ENCODE measurements at places on chromosomes 6 and 20. TPM values are rescaled to one million over a fixed set of nuclear protein-coding genes. Genes with fewer than 3 reads are reported as not detected.

- DNase-seq = no peak
These were observed 55.2 kb upstream of the CITED2 start for GRCh38 chr6:139429580-139430145.

DNA sequence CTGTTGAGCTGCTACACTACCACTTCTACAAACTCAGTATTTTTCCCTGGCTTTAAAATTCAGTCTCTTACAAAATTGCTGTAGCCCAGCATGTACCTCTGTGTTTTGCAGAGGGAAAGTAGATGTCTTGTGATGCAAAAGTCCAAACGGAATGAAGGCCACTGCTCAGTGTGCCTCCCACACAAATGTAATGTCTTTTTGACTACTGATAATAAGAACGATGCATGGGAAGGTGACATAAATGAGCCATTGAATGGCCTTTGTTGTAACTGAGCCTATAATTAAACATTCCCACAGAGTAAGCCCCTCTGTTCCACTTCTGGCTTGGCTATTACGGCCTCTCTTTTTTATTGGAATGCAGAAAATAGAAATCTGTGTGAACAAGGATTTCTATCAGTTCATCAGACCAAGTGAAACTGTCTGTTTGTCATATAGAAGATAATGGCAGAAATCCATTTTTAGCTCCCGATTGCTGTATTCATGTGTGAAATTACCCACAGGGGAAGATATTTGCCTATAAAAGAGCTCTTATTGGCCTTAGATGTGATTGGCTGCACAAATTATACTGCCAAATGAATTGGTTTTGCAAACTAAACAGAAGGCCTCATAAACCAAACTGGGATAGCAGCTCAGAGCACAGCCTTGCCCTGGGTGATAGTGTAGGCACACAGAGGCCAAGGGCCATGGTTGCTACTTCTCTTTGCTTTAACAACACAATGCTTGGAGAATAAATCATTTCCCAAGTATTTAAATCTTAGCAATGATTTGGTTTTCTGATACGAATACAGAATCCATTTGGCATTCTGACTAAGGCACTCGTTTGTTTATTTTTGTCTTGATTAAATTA lies 241.5 kb upstream of the PLN start:
- no peak for DNase-seq

DNA sequence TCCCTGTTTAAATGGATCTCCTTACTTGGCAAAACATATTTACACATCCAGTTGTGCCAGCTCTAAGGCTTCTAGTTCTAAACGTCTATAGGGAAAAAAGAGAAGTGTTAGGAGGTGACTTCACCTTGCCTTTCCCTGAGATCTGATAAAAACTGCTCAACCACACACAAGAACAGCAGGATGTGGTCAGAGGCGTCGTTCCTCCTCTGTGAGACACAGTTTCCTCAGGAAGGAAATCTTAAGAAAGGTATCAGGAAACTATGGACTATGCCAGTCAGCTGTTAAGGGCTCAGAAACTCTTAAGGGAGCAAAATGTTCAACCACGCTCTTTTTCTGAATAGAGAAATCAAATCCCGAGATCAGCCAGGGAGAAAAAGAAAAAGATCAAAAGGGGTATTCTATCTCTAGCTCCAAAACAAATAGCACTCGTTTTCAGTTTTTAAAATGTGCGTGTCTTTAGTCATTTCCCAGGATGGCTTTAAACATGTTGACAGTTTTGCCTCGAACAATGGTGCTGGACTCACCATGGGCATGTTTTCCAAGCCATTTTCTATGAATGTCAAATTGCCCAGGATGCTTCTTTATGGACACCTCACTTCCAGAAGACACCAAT lies 154.5 kb downstream of the HACE1 start:
- no peak for DNase-seq

GRCh38 chr20:24339210-24339641 lies 130.2 kb upstream of the SYNDIG1 start:
- DNase-seq = no peak

DNA sequence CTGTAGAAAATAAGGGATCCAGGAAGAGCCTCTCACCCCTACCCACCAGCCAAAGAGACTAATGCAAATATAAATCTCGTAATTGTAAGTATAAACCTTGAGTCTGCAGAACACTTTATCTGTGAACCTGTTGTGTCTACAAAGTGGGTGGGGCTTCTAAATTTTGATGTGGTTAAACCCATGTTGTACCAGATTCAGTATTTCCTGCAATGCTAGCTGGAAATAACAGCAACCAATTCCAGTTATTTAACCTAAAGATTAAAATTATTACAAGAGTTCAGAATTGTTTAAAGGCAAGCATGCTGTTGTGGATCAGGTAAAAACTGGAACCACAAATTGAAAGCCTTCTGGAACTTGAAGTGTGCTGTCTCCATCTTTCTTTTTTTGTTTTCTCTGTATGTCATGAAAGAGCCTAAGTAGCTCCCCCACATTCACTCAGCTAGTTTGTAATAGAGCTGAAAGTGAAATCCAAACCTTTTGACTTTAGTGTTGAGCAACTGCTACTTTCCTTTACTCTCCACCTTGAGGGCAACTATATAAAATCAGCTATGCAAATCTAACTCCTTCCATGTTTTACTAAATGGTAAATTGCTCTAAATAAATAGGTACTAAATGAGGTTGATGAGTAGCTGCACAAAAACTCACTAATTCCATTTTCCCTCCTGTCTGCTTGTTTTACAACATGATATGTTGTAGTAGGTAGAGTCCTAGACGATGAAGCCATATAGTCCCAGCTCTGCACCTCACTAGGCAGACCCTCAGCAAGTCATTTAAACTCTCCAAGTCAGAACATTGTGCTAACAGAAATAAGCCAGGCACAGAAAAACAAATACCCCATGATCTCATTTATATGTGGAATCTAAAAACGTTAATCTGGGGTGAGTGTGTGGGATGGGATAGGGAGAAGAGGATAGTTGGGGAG lies 17.9 kb upstream of the THEMIS start:
- DNase-seq = no peak

- peak; percentile 89 for DNase-seq
These were observed 13.9 kb upstream of the ATG5 start for GRCh38 chr6:106339334-106340029.

- peak; percentile 5 for DNase-seq
These were observed 4.4 kb upstream of the PRIM2 start for GRCh38 chr6:57313009-57313408.

DNA sequence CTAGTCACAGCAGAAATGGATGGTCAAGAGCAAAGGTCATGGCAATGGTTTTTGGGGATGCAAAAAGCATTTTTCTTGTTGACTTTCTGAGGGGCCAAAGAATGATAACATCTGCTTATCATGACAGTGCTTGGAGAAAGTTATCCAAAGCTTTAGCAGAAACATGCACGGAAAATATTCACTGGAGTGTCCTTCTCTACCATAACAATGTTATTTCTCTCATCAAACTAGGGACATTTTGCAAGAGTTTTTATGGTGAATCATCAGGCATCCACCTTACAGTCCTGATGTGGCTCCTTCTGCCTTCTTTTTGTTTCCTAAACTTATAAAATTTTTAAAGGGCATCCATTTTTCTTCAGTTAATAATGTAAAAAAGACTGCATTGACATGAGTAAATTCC lies 302.3 kb downstream of the HIVEP2 start:
- DNase-seq = no peak

- no peak for DNase-seq
These were observed 38.6 kb upstream of the HFE start for GRCh38 chr6:26048590-26048989.

DNA sequence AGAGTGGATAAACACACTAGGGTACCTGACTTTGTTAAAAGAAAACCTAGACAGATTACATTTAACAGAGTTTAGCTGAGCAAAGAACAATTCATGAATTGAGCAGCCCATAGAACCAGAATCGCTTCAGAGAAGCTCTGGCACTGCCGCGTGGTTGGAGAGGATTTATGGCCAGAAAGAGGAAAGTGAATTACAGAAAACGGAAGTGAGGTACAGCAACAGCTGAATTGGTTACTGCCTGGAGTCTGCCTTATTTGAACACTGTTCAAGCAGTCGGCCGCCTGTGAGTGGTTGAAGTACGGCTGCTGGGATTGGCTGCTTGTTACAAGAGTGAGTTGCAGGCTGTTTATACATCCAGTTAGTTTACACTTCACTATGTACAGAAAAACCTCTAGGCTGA lies 253.8 kb upstream of the CDYL start:
- DNase-seq = no peak

DNA sequence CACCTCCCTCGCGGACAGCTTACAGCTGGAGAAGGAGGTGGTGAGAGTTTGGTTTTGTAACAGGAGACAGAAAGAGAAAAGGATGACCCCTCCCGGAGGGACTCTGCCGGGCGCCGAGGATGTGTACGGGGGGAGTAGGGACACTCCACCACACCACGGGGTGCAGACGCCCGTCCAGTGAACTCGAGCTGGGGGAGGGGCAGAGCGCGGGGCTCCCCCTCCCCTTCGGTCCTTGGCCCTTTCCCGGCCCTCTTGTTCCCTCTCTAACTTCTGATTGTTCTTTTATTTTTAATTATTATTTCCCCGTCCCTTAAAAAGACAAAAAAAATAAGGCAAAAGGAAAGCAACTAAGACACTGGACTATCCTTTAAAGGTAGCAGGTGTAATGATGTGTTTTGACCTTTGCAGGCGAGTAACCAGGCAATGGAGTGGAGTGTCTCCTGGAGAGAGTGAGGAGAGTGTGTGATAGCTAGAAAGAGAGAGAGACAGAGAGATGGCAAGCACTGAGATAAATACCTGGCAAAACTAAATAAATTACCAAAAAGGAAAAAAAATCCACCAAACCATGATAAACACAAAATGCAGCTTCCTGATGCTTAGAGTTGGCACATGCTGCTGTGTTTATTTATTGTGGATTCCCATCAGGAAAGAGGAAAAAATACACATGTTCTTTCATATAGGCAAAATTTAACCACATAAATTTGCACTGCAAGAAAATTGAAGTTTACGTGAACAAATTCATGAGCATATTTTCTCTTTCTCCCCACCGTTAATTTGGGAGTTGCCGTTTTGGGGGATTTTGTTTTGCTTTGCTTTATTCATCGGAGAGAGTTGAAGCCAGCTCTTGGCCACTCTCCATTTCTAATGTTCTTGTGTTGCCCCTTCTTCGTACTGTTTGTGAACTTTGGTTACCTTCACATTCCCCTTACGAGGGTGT lies 1.9 kb downstream of the POU3F2 start:
- no peak for DNase-seq

DNA sequence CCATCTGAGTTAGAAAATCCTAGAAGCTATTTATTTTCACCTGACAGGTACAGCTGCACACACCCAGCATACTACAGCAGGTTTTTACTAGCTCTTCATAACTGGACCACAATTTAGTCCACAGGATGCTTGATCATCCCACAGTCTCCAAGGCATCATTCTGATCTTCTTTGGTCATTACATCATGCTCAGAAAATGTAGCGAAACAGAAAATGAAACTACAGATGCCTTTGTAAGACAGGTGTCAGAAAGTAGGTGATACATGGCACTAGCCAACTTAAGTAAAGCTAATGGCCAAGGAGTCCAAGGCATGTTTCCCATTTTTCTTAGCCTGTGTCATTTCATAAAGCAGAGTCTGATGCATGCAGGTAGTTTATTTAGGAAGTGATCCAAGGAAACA lies 102.3 kb downstream of the HTR1B start:
- no peak for DNase-seq

DNA sequence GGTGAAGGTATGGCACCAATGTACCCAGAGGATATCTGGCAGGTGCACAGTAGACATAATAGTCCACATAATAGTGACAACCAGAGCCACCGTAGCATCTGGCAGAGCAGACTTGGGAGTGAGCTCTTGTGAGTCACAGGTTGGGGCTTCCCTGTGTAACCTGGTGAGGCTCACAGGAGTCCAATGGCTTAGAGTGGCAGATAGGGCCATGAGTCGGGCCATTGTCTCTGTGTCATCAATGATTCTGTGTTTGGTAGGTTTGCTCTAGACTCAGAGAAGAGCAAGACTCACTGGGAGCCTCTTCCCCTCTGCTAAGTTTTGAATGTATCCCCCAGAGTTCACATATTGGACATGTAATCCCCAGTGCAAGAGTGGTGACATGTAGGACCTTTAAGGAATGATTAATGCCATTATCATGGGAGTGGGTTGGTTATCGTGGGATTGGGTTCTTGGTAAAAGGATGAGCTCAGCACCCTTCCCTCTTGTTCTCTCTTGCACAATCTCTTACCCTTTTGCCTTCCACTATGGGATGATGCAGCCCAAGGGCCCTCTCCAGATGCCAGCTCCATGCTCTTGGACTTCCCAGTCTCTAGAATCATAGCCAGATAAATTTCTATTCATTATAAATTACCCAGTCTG lies 22.6 kb upstream of the SIRPA start:
- DNase-seq = no peak

DNA sequence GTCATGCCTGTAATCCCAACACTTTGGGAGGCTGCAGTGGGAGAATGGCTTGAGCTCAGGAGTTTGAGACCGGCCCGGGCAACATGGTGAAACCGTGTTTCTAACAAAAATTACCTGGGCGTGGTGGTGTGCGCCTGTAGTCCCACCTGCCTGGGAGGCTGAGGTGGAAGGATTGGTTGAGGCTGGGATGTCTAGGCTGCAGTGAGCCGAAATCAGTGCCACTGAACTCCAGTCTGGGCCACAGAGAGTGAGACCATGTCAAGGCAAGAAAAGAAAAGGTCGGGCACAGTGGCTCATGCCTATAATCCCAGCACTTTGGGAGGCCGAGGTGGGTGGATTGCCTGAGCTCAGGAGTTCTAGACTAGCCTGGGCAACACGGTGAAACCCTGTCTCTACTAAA lies 8.2 kb upstream of the BCAS4 start:
- no peak for DNase-seq

- DNase-seq = no peak
These were observed 1.9 kb upstream of the PTPN1 start for GRCh38 chr20:50508171-50508755.

DNA sequence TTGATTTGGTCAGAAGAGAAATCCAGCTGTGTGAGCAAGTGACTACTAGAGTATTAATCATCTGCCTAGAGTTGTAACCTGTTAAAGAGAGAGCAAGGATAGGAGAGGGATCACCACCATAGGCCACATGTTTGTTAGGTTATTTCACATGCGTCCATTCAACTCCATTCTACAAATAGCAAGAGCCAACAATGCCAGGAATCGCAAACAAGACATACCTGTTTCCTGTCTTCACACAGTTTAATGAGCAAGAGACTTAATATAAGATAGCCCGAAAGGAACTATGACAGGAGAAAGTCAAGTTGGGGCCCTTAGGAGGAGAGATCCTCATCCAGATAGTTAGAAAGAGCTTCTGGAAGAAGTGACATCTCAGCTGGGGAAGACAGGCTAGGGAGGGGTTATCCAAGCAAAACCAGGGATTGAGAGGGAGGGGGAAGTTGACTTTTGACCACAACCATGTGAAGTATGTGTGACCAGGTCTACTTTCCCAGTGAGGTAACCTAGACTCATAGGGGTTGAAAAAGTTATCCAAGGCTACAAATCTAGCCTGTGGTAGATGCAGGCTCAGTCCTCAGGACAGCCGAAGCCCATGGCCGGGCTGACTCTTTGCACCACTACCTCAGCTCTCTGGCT lies 147.4 kb downstream of the ALDH8A1 start:
- DNase-seq = no peak

Gene CD109
- not detected for total RNA-seq

Gene CBFA2T2
- 54.8 TPM for total RNA-seq

Gene LAMA4
- total RNA-seq = not detected

Gene CDK19
- total RNA-seq = 5.7 TPM

Gene OPRM1
- not detected for total RNA-seq

Gene TRIM39
- total RNA-seq = 22.1 TPM

All from Karpas-422 (cell line).